ENCODE measurements at places on chromosomes 2 and 18.
A peak's percentile ranks its signal among the peaks of the same experiment; 100 is the strongest.

GRCh38 chr2:231680992-231681852, 27.1 kb upstream of the PTMA start:
- peak; percentile 92 for DNase-seq
- peak overlapping the region; percentile 93 for H3K27ac ChIP-seq
- peak overlapping the region; percentile 32 for H3K4me3 ChIP-seq
- H3K36me3 ChIP-seq: no peaks in the 10 kb centered on the region
- H3K4me1 ChIP-seq: no peaks in the 10 kb centered on the region

DNA sequence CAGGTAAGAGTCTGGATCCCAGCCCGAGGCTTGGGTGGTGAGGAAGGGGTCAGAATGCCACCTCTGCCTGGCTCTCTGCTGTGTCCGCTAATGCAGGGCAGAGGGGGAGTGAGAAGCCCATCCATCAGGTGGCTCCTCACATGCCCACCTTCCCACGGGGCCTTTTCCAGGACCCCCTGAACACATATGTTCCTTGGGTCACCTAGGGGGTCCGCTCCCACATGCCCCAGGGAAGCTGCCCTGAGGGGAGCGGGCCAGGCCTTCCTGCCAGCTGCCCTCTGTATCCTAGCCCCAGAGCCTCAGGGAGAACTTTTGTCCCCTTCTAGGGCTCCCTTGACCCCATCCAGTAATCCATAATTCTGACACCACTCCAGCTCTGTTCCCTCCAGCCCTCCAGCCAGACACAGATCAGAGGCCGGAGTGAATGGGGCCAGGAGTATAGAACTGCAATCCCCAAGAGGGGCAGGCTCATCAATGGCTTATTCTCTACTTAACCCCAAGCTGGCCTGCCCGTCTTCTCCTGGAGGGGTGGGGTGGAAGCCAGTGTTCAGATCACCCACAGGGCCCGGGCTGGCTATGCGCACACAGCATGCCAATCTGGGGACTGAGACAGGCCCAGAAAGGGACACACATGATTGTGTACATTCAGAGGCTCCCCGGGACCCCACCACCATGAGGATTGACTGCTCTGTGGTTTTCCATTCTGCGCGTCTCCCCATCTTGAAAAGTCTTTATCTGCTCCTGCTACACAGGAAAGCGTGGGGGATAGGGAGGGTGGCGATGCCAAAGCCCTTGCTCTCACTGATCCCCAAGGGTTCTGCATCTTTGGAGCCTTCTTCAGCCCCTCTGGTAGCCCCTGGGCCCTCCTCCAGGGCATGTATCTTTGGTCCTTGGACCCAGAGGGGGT, 1.1 kb downstream of the EMILIN1 start:
- H3K27me3 ChIP-seq: no peaks in the 10 kb centered on the region
- H3K4me1 ChIP-seq: peaks cover 14% of the 10 kb centered on the region
- no peaks in the 10 kb centered on the region for H3K36me3 ChIP-seq
- peak overlapping the region; percentile 98 for H3K27ac ChIP-seq
- H3K4me3 ChIP-seq: peak overlapping the region; percentile 84

- DNase-seq: no peak
- no peaks in the 10 kb centered on the region for H3K27me3 ChIP-seq
- H3K4me3 ChIP-seq: no peak overlapping the region
- no peak overlapping the region for H3K27ac ChIP-seq
Observed at GRCh38 chr2:99562516-99562915, 72.7 kb upstream of the REV1 start.

- no peak overlapping the region for H3K27ac ChIP-seq
- no peak overlapping the region for H3K4me3 ChIP-seq
- no peaks in the 10 kb centered on the region for H3K4me1 ChIP-seq
Observed at GRCh38 chr2:173947131-173947530, 18.0 kb downstream of the SP3 start.

DNA sequence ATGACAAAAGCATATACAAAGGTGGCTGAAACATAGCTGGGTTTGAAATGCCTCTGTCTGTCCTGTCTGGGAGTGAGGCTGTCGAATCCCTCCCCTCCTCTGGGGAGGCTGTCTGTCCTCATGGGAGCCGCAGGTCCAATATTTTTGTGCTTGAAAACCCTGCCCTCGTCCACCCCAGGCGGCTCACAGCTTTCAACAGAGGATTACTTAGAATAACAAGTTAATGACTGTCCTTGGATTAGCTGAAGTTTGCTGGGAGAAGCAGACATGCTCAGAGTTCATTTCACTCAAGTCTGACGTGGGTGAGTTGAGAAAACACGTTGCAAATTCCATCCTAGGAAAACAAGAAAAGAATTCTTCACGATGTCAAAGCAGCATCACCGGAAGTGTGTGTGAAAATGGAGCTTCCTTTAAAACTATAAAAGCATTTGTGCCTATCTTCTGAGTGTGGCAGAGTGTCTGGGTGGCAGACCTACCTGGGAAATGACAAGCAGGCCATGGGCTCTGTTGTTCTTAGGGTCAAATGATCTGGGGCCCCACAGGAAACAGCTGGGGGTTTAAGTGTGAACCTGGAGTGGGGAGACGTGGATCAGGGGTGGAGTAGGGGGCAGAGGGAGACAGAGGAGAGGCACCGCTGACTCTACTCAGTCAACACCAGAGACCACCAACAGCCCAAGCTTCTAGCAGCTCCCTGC, 77.1 kb downstream of the DDX1 start:
- no peak for DNase-seq
- no peaks in the 10 kb centered on the region for H3K27me3 ChIP-seq
- no peaks in the 10 kb centered on the region for H3K4me1 ChIP-seq
- H3K27ac ChIP-seq: no peak overlapping the region

DNA sequence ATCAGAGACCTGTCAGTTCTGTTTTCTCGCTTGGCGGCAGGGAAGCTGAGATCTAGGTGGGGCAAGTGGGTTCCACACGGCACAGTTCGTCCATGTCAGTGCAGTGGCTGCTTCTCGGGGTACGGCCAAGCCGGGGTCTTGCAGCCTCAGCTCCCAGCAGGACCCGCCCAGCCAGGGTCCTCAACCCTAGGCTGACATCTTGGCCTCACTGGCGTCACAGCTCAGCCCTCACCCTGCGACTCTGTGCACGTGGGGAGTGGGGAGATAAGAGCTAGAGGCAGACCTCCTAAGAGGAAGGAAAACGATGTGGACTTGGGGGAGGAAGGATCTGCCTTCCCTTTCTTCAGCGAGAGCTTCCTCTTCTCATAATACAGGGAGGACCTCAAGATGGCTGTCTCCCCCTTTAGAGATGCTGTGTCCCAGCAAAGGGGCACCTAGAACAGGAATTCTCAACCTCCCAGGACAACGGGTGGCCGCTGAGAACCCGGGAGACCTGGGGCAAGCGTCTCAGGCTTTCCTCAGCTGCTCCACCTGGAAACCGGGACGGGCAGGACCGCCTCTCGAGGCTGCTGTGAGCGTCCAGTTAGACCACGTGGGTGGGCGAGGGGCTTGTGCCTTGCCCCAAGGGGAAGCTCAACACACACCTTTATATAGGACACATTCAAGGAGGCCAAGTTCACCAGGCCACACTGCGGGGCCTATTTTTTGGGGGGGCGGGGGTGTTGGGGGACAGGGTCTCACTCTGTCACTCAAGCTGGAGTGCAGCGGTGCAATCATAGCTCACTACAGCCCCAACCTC, 23.5 kb upstream of the KLF11 start:
- no peaks in the 10 kb centered on the region for H3K36me3 ChIP-seq
- no peaks in the 10 kb centered on the region for H3K4me1 ChIP-seq
- no peaks in the 10 kb centered on the region for H3K27me3 ChIP-seq
- H3K27ac ChIP-seq: no peak overlapping the region
- DNase-seq: no peak

GRCh38 chr2:171044416-171044815, 115.4 kb downstream of the GORASP2 start:
- no peak overlapping the region for H3K4me3 ChIP-seq
- no peaks in the 10 kb centered on the region for H3K36me3 ChIP-seq
- H3K4me1 ChIP-seq: no peaks in the 10 kb centered on the region
- DNase-seq: no peak
- no peak overlapping the region for H3K27ac ChIP-seq

DNA sequence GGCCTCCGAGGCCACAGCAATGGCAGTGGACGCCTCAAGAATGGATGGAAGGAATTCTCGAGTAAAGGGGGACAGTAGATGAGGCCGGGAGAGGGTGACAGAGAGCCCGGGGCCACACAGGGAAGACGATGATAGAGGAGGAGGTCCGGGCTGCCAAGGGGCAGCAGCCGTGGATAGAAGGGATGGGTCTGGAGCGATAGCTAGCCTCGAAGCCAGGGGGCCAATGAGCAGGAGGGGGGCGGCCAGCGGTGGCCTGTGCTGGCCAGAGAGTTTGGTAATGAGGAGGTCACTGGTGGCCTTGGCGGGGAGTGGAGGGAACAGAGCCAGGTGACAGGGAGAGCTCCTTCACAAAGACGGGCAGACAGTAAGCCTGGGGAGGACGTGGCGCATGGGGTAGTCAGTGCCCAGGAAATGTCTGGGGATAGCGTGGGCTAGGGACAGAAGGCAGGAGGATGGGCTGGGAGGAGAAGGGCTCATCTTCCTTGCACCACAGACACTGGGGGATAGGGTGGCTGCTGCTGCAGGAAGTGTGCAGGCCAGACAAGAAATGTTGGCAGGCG, 87.8 kb upstream of the ASB18 start:
- H3K4me1 ChIP-seq: no peaks in the 10 kb centered on the region
- H3K27ac ChIP-seq: no peak overlapping the region
- no peaks in the 10 kb centered on the region for H3K36me3 ChIP-seq
- no peaks in the 10 kb centered on the region for H3K27me3 ChIP-seq
- H3K4me3 ChIP-seq: no peak overlapping the region
- DNase-seq: no peak

- no peaks in the 10 kb centered on the region for H3K27me3 ChIP-seq
- H3K4me3 ChIP-seq: no peak overlapping the region
Observed at GRCh38 chr2:104052356-104052755, 801.6 kb upstream of the POU3F3 start.
